ENCODE measurements at places on chromosomes 7 and 10.

DNA sequence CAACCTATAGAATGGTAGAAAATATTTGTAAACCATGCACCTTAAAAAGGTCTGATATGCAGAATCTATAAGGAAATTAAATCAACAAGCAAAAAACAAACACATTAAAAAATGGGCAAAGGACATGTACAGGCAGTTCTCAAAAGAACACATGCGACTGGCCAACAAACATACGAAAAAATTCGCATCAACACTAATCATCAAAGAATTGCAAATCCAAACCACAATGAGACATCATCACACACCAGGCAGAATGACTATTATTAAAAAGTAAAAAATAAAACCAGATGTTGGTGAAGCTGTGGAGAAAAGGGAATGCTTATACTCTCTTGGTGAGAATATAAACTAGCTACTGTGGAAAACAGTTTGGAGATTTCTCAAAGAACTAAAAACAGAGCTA is 33.2 kb downstream of the TMEM229A start:
- DNase-seq, result peak; percentile 6

GRCh38 chr10:113341138-113341537 is 211.7 kb upstream of the HABP2 start:
- DNase-seq, result no peak

- no peak for DNase-seq
These were observed 270.3 kb downstream of the BBS9 start for GRCh38 chr7:33399528-33400213.

DNA sequence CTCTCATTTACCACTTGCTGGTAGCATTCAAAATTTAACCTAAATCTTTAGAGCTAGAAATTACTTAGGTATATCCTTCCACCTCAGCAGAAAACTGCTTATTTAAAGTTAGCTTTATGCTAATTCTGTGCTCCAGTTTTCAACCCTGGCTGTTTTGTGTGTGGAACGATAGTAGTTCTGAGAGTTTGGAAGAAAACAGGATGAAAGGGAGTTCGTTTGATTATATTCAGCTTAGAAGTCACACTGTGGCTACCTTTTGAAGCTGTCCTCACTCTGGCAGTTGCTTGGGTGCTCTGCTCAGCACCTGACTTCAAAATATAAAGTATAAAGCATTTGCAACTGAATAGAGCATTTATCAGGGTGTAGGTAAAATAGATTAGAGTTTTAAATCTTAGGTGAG is 2.6 kb upstream of the ASCC1 start:
- DNase-seq, result no peak

GRCh38 chr10:93541402-93542357 is 24.8 kb upstream of the FFAR4 start:
- no peak for DNase-seq

GRCh38 chr7:83738291-83738835 is 89.4 kb upstream of the SEMA3E start:
- no peak for DNase-seq

DNA sequence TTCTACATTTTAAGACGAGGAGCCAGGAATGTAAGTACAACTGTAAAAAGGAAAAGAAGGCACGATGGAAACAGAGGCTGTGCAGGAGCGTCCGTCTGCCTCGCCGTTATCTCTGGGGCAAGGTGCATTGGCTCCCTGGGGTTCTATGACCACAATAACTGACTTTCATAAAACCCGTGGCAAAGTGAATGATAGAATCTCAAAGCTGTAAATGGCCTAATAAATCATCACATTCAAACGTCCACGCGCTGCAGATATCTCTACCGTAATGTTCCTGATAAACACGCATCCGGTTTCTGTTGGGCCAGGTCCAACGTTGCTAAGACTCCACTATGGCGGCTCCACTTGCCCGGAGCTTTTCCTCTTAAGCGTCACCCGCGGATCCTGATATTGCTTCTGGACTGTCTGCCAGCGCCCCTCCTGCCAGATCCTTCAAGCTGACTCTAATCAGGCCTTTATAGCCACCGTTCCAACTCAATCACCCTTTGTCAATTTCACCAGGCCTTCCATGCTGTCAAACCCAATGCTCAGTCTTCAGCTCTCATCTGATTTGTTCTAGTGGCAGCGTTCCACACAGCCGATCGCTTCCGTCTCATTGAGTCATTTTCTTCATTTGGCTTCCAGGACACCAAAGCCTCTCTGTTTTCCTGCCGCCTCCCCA is 265.6 kb upstream of the FOXK1 start:
- no peak for DNase-seq

DNA sequence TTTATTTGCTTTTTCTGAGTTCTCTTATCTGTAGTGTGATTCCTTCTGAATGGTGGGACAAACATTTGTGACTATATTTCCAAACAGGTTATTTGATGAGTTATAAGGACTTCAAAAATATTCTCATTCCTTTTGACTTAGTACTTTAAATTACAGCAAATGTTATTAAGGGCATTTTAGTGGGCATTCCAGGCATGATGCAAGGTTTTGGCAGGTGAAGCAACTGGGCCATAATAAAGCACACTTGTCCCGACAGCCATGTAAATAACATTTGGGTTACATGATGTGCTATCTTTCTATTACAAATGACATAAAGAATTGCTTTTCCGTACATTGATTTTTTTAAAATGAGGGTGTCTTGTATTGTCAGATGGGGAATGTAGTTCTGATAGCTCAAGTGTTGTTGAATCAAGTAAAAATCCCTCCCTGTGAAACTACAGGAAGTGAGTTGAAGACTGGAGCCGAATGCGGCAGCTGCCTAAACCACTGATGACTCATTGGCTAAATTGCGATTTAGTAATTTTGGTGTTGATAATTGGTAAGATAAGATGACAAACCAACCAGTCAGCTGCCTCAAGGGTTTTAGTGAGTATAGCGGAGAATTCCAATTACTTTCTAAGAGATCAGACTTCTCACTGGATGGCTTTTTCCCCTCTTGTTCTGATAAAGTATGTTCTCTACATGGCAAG is 231.3 kb upstream of the NPY start:
- peak; percentile 63 for DNase-seq

GRCh38 chr10:529468-530230 is 159.8 kb downstream of the DIP2C start:
- DNase-seq, result no peak

GRCh38 chr7:13850185-13850752 is 139.2 kb downstream of the ETV1 start:
- DNase-seq, result peak; percentile 96

- DNase-seq, result no peak
These were observed 41.7 kb upstream of the PHYHIPL start for GRCh38 chr10:59134785-59135184.

DNA sequence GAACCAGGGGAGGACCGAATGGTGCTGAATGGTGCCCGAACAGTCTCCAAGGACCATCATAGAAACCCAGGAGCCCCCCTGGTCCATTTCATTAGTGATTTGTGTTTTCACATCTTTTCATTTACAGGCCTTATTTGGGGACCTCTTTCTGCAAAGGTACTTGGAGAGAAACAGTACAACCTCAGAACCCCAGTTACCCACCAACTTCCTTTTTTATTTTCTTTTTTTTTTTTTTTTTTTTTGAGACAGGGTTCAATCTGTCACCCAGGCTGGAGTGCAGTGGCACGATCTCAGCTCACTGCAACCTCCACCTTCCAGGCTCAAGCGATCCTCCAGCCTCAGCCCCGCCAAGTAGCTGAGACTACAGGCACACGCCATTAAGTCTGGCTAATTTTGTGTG is 13.0 kb upstream of the ELN start:
- no peak for DNase-seq

GRCh38 chr7:117158941-117159697 is 163.7 kb downstream of the WNT2 start:
- DNase-seq, result no peak

DNA sequence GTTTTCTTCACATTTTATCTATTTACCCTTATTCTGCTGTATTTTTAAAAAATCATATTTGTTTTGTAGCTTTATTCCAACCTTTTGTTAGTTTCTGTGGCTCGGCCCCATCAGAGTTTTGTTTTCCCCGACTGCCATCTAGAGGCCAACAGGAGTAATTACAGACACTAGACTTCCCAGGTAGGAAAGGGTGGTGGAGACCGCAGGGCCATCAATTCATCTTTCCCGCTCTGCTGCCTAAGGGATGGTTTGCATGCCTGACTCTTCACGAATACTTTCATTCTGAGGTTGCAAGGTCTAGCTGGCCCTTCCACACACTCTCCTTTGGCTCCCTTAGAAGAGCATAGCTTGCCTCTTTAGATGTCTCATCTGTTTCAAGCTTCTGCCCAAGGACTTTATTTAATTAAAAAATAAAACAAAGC is 38.3 kb downstream of the LYZL2 start:
- DNase-seq, result no peak

DNA sequence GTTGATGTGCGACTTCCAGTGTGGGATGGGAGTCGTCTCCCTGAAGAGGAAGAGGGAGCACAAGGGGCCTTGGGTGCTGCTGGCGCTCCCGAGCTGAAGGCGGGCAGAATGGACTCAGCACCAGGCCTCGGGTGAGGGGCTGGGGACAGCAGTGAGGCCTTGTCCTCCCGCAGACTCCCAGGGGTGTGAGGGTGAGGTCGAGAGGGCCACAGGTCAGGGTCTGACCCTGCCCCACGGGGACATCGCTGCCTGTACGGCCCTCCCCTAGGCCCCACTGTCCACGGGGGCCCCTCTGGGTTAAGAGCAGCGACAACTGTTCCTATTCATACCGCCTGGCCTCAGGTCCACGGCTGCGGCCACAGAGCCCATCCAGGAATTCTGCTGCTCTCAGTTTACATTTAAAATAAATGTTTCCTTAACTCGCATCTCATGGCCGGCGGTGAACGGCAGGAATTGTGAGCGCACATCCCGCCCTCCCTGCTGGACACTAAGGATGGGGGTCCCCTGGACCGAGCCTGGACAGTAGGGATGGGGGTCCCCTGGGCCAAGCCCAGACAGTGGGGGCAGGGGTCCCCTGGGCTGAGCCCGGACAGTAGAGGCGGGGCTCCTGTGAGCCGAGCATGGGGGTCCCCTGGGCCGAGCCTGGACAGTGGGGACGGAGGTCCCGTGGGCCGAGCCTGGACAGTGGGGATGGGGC is 61.7 kb downstream of the PDGFA start:
- no peak for DNase-seq

DNA sequence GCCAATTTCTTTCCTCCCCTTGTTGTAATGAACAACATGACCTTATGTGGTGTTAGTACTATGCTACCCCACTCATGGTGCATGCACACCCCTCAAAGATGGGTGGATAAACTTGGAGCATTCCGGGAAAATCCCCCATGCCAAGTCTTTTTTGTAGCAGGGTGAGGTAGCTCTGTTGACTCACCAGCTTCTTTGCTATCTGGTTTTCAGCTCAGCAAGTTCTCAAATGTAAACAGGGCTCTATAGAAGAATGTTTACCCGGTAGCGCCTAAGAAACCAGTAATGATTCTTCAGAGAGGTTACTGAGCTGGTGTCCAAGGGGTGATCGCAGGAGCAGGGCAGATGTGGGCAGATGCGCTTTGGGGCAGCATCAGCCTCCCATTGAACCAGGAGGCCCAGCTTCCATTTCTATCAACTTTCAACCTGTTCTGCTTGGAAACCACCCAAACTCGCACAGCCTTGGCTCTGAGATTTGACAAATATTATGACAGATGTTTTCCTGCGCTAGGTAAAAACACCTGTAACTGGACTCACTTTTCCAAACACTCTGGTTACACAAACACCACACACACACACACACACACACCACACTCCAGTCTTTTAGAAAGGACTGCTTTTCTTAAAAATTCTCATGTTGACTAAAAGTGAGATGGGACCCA is 87.8 kb downstream of the ZRANB1 start:
- no peak for DNase-seq

DNA sequence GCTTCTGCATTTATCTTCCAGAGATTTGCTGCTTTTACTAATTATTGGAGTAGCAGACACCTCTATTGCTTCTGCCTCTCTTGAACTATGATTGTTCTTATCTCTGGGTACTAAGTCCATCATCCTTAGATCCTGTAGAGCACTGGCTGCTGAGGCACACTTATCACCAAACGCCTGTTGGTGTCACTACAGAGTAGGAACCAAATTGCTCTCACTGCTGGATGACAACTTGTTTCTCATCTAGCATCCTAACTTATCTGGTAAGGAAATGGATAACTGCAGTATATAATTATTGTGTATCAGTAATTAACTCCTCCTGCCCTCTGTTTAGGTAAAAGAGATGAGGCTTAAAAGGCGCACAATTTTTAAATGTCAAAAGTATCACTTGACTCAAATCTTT is 1059.4 kb downstream of the NRG3 start:
- DNase-seq, result no peak

DNA sequence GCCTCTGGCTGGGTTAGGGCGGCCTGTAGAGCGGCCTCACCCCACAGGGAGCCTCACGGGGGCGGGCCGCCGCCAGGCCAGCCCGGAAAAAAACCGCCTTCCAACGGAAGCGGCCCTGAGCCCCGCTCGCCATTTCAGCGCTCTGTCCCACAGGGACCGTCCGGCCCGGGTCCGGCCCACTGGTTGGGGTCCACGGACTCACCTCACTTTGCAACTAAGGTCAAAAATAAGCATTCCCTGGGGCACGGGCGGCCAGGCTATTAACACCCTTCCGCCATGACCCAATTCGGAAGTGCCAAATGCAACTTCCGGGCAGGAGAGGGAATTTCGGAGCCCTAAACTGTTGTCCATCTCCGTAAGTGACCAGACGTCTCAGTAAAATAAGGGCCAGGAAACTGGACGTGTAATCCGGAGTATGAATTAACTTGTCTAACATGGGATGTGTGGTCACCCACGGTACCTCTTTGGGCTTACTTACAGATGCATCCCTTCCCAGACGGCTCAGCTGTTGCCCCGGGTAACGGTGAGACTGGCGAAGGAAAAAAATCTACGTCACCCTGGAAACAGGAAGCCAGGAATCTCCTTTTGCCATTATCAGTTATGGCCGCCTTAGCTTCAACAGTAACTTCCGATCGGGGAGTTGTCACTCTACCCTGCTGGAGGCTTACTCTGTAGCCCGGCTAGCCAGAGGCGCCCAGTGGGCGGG is at the start of gene BBIP1:
TSS of gene BBIP1 (minus strand) at position 538 of the 706 bp plus-strand sequence. CDS start 1,023 bp downstream, outside the sequence.
- peak; percentile 99 for DNase-seq

GRCh38 chr7:159010411-159010810 is 134.3 kb downstream of the VIPR2 start:
- no peak for DNase-seq

- no peak for DNase-seq
These were observed 48.1 kb downstream of the TNPO3 start for GRCh38 chr7:129006636-129007414.

DNA sequence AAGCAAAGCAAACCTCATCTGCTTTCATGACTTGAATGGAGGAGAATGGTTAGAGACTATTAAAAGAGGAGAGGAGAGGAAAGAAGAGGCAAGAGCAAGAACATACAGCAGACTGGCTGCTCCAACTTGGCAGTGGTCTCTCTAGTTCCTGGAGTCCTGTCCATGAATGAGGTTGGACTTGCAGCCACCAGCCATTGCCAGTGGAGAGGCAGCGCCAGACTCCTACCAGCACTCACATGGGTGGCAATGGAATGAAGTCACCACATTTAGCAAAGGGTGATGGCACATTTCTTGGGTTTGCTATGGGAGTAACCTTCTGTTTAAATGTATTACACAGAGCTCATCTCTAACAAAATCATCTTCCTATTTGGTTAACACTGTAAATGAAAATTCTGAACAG is 257.8 kb upstream of the IMMP2L start:
- no peak for DNase-seq
